ENCODE measurements at places on chromosomes 13 and 19.

GRCh38 chr19:29566496-29567054 is 39.5 kb upstream of the POP4 start:
- DNase-seq = no peak

DNA sequence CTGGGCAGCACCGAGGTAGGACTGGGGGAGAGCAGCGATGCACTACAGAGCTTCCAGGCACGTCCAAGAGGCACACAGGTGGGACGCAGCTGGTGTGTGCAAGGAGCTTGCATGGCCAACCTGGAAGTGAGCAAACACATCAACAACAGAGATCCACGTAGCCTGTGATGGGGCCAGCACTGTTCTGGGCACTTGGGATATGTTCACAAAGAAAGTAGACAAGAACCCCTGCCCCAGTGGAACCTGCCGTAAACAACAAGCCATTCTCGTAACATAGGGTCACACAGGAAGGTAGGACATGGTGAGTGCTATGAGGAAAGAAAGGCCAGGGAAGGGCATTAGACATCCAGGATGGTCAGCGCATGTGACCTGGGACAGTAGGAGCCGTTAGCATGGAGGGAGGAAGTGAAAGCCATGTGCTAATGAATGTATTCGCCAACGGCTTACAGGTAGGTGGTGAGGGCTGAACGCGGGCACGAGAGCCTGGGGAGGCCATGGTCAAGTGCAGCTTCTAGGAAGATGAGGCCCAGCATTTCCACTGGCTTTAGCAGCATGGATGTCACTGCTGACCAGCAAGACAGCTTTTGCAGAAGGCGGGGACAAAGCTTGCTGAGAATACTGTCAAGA is 105.5 kb downstream of the TEX26 start:
- DNase-seq = no peak

DNA sequence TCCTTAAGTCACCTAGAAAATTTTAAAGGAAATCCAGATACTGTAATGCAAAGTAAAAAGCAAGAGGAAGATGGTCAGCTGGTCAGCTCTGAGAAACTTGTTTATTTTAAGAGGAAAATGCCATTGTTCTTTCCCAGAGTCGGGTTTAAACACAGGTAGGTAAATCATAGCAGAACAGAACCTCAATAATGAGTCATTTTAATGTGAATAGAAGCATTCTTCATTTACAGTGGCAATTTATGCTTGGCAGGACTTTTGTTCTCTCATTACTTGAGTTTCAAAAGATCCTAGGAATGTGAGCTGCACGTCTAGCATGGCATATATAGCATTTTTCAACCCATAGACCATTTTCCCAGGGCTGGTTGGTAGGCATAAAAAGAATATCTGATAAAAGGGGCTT is 132.3 kb downstream of the LIG4 start:
- DNase-seq = no peak

DNA sequence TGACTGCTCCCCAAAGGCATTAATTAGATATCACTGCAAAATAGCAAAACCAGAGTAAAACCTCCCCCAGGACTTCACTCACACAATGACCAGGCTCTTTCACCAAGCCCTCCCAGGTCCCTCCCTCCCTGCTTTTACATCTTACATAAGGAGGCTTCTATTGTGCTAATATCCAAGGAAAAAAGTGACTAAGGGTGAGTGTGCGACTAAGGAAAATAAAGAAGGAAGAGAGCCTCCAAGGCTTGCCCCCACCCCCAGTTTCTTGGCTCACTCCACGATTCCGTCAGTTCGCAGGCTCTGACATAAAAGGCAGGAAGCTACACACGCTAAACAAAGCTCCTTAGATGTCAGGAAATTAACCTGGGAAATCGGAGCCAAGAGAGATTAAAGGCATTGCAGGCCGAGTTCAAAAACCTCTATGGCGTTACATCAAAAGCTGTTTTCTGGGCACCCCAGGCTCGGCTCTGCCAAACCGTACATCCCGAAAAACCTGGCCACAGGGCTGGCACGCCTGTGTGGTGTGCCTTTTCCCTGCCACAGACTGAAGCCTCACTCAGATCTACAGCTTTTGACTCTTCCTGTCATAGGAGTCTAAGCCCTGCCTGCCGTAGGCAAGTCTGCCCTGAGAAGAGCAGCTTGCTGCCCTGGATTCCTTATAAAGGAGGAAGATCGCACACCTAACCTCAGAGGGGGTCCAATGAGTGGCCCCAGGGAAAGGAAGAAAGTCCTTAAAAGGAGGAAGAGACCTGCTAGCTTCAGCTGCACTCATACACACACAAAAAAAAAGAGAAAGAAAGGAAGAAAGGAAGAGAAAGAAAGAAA is 67.0 kb upstream of the SERP2 start:
- no peak for DNase-seq

DNA sequence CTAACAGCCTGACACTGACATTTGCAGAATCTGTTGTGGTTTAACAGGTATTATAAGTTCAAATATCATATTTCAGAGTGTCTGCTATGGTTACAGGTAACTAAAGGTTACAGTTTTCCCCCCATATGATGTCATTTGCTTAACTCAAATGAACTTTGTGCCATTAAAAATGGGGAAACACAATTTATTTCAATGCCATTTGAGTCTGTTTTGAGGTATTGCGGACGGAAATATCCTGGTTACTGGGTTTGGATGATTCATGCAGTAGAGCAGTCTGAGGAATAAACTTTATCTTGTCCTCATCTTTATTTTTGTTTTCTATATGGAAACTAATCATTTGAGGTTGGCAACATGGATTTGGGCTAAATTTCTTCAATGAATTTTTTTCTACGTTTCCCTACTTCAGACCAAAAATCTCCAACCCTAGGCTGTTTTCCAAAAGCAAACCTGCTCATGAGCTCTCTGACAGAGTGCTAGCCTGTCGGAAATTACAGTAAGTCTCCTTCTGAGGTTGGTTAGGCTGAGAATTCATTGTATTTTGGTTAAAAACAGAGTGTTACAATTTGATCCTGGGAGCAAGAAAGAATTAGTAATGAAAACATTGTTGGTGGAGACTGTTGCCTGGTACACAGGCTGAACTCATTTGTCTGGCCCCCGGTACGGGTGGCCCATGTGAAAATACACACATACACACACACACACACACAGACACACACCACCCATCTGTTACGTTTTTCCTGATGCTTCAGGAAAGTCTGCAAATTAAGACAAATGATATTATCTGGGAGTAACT is 66.1 kb downstream of the AKAP11 start:
- DNase-seq = no peak
